ENCODE measurements at places on chromosomes 2 and 18.

DNA sequence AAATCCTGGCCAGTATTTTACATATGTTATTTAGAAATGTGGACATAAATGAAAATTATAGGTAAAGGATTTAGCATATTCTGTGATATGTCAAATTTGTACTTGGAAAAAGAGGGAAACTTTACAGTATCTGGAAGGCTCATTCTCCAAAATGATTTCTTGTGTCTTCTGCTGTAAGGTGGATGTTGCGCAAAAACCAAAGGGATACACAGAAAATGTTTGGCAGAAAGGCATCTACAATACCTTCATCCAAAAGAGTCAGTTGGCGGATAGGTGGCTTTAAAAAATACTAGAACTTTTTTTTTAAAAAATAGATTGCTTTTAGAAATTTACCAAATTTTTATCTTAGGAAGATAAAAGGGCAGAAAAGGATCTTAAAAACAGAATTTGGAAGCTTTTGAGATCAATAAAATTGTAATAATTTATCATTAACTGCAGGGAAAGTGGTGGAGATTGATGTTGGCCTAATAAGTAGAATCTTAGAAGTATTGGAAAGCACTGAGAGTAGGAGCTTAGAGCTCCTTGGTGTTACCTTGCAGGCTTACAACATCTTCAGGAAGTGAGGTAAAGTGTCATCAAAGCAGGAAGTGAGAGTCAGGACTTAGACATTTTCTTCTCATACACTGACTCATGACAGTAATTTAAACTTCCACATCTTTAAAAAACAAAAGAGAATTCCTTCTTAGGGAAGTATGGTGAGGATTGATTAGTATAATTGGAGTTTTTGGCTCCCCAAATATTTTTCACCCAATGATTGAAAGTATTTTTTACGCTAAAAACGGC lies 2.1 kb downstream of the NABP1 start:
- no peak for DNase-seq

- DNase-seq: no peak
Observed at GRCh38 chr2:133264989-133265401, 303.3 kb downstream of the NCKAP5 start.

DNA sequence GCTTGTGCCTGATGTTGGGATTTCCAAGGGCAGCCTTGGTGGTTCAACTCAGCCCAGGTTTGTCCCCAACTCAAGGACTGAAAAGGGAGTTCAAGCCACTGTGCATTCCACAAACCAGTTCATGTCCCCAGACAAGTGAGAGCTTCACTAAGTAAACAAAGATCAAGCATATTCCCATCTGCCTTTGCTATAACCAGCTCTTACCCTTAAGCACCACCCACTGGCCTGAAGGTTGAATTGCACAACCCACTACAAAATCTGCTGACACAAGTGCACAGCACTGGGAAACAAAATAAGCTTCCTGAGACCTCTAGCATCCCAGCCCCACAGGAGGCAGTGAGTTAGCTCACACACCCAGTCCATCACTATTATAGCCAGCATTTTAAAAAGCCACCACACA lies 516.7 kb downstream of the NR4A2 start:
- no peak for DNase-seq

DNA sequence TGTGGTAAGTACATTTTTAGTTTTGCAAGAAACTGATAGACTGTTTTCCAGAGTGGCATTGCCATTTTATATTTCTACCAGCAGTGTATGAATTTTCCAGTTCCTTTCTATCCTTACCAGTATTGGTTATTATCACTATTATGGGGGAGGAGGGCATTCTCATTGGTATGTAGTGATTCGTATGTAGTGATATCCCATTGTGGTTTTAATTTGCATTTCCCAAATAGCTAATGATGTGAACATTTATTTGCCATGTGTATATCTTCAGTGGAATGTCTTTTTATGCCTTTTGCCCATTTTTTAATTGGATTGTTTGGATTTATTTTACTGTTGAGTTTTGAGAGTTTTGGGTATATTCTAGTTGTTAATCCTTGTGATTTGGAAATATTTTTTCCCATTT lies 16.9 kb downstream of the EIF5B start:
- DNase-seq: no peak

GRCh38 chr2:28049416-28049815 lies 158.9 kb downstream of the BABAM2 start:
- DNase-seq: no peak

- no peak for DNase-seq
Observed at GRCh38 chr2:101991721-101992145, at the start of gene IL1R2. Gene IL1R2 (plus strand): TSS chr2:101991960. CDS start chr2:102008576, 16,616 bp downstream.

GRCh38 chr2:143163499-143163898 lies 34.3 kb downstream of the ARHGAP15 start:
- no peak for DNase-seq

DNA sequence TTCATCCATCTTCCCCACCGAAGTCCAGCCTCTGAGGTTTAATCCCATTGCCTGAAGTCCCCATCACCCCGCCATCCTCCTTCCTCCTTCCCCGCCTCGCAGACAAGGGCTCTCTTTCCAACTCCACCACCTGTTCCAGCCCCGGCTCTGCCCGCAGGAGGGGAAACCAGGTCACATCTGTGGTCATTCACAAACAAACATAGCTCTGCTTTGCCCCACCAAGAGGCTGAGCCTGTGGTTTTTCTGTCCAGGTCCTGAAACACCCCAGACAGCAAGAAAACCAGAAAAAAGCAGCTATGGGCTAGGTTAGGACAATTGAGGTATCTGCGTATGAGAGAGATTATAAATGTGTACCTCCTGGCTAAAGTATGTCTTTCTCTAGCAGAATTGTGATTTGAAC lies 144.7 kb downstream of the GLI2 start:
- no peak for DNase-seq

GRCh38 chr18:55245211-55245614 lies 286.0 kb upstream of the CCDC68 start:
- DNase-seq: no peak

- no peak for DNase-seq
Observed at GRCh38 chr18:64026350-64026749, 56.5 kb downstream of the SERPINB8 start.

GRCh38 chr2:174666845-174667244 lies 69.2 kb upstream of the WIPF1 start:
- no peak for DNase-seq

DNA sequence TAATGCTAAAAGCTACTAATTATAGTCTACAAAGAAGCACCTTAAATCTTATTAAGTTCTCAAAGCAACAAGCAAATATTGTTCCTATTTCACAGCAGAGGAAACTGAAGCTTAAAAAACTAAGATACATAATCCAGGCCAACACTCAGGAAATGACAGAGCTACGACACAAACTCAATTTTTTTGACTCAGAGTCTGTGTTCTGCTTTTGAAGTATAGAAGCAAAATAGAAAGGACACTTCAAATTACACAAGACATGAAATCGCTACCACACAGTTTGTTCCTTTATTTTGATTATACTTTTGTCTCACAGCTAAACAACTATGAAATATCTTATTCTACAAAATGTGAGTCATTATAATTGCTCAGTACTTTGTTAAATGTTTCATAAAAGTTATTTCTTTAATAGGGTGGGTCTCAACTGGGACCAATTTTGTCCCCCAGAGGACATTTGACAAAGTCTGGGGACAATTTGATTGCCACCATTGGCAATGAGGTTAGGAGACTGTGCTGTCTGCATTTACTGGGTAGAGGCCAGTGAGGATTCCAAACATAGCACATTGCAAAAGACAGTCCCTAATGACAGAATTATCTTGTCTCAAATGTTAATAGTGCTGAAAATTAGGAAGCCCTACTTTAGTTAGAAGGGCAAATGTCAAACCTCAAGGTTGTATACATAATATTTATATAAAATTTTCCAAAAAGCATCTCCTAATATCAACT lies 101.5 kb upstream of the GRB14 start:
- DNase-seq: no peak

DNA sequence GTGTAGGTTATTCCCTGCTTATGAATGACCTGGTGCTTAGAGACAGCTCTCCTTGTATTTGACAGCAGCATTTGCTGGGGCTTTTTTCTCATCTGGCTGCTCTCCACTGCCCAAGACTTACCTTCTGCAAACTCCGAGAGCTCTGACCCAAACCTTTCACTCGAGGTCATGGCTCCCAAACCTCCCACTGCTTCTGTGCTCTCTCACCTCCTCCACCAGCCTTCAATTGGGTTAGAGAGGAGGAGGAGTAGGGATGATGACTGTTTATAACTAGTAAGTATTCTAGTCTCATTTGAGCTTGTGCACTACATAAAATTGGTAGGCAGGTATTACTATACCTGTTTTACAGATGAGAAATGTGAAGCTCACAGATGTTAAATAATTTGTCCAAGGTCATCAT lies 40.1 kb downstream of the LIMS1 start:
- DNase-seq: no peak

Data from hepatic stellate cell (primary cell).